ENCODE measurements at places on chromosomes 12 and 14.

GRCh38 chr12:111267144-111267543, 101.8 kb downstream of the PHETA1 start:
- DNase-seq = no peak

- DNase-seq = no peak
Observed at GRCh38 chr12:128791395-128792322, 32.1 kb downstream of the SLC15A4 start.

- no peak for DNase-seq
Observed at GRCh38 chr12:28550757-28551704, 360.8 kb downstream of the CCDC91 start.

GRCh38 chr12:12562016-12562483, 613 bp downstream of the DUSP16 start:
- peak; percentile 36 for DNase-seq

DNA sequence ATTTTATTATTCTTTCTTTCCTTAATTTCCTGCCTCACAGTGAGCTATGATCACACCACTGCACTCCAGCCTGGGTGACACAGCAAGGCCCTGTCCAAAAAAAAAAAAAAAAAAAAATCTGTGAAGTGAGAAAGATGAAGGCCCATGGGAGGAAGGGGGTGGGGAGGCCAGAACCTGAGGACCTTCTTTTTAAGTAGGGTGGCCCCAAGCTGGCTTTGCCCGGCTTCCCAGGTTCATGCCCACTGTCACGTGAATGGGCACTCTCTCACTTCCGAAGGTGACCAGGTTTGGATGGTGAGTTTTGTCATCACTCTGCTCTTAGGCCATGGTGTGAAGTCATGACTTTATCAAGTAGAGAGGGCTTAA, 82.3 kb downstream of the TNFAIP2 start:
- DNase-seq = no peak

- DNase-seq = no peak
Observed at GRCh38 chr12:91561301-91561957, 378.8 kb upstream of the DCN start.

GRCh38 chr12:50696931-50697330, 67.0 kb upstream of the ATF1 start:
- DNase-seq = no peak

GRCh38 chr12:46149905-46150304, 118.9 kb downstream of the SLC38A1 start:
- DNase-seq = no peak

- DNase-seq = no peak
Observed at GRCh38 chr12:45234139-45234865, 18.4 kb downstream of the ANO6 start.
